Sigmoid colon (tissue), 7 donors: ENCODE measurements at places on chromosomes 4 and X. TPM values are rescaled to one million over a fixed set of nuclear protein-coding genes. Genes with fewer than 3 reads are reported as not detected.
A peak's percentile ranks its signal among the peaks of the same experiment; 100 is the strongest.

The EDNRA gene
- polyA plus RNA-seq: 1.4 TPM

GRCh38 chr4:105145903-105146275 is 787 bp upstream of the TET2 start:
- DNase-seq: peak; percentile 67

- DNase-seq: no peak
These were observed 51.9 kb downstream of the NAA11 start for GRCh38 chr4:79273915-79274314.

The ASMT gene
- not detected for polyA plus RNA-seq
